ENCODE measurements at places on chromosomes 5 and 9.

DNA sequence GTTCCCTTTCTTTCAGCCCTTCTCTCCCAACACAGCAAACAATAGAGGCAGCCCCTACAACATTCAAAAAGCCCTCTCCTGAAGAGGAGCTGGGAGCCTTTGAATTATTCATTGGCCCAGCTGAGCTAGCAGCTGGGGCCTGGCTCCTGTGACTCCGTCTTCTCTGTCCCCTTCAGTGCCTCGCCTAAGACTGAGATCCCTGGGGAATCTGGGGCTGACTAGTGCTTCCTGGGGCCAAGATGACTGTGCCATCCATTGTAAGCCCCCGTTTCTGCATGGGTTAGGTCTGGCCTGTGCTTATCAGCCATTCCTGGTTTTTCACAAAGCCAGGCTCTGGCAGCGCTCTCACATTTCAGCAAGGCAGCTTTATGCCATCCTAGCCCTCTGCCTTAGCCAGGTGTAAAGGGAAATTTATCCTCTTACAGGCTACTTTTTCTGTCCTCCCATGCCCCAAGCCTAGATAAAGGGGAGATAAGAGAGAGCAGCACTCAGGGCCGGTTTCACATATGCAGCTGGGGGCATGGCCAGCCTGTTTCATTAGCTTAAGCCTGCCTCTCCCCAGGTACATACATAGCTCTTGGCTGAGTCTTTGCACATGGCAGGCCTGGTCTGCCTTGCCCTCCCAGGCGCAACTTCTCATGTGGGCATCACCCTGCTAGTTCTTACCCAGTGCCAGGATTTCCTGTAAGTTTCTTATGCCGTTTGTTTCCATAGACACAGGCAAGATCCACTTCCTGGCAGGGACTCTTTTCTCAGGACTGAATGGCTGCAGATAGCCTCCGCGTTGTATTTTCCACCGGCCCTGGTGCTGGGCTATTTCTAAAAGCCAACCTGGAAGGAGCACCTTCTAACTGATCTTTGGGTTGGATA, 15.8 kb downstream of the PTPA start:
- no peak for DNase-seq

DNA sequence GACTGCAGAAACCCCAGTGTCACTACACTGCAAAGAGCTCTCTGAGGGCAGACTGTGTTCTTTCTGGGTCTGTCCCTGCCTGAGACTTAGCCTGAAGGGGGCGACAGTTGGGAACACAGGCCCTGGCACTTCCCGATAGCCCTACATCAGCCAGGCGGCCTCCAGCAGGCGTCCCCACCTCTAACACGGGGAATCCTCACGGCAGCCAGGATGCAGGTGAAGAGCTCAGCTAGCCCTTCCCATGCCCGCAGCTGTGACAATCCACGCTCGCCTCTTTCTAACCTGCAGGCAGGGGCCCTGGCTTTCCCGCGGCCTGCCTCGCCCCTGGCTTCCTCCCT, 5.9 kb downstream of the MED22 start:
- no peak for DNase-seq

- DNase-seq, result no peak
These were observed 75.3 kb downstream of the HMGCR start for GRCh38 chr5:75412111-75412990.

DNA sequence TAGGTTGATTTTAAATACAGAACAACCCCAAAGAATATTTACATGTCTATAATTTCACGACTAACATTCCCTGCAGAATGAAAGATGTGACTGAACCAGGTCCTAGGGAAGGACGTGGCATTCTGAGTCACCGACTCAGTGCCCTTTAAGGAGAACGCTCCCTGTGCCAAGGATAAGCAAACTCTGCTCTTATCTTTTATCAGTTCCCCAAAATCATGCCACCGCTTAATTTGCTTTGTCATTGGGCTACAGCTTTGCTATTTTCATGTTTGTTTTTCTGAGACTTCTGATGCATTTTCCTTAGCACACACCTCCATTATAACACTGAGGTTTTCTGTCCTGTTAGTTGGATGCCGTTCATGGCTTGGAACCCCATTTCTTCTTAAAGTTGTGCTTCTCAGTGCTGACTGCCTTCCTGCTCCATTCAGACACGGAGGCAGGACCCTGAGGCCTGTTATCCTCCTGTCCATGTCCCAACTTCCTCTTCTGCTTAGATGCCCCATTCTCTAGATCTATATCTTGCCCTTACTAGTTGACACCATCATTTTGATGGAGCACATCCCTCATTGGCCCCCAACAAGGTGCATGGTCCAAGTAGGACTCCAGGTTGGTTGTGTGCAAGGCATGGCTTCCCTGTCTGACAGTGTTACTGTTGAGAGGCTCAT, 11.2 kb upstream of the SEMA4D start:
- DNase-seq, result no peak

DNA sequence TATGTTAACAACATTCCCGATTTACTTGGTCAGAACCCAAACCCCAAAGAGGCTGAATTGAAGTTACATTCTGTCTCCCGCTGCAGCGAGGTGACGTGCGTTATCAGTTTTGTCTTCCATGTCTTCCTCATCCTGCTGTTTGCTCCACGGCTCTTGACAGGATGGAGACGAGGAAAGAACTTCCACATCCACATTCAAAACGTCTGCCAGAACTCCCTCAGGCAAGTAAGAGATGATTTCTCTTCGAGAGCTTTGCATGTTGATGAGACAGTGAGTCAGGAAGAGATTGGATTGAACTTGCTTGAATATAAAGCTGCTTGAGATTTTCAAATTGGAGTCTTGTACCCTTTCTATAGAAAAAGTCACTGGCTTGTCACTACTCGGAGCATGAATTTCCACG, 242.6 kb downstream of the AUH start:
- DNase-seq, result no peak

DNA sequence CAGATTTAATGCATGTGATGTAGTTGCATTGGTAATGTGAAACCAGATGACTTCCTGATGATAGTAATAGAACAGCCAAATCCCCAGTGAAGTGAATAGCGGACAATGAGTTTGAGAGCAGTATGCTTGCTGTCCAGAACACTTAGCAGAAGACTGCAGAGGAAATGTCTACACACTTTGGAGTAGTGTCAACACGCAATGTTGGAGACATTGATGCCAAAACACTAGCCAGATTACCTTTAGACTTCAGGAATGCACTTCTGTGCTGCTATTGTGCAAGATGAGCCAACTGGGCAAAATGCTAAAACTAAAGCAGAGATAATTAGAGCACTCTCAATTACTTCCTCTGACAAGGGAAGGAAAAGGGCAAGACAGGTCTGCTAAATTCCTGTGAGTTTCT, 176.7 kb downstream of the PRDM9 start:
- no peak for DNase-seq

- DNase-seq, result no peak
These were observed 189.9 kb upstream of the VCAN start for GRCh38 chr5:83281658-83282057.

DNA sequence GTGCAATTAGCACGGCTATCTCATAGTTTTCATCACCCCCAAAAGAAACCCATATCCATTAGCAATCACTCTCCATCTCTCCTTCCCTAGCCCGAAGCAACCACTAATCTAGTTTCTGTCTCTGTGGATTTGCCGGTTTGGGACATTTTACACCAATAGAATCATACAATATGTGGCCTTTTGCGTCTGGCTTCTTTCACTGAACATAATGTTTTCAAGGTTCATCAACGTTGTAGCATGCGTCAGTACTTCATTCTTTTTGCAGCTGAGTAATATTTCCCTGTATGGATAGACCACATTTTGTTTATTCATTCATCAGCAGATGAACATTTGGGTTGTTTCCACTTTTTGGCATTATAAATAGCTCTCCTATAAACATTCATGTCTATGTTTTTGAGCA, 75.4 kb upstream of the TBC1D2 start:
- no peak for DNase-seq

GRCh38 chr5:105503950-105504349, 1941.4 kb upstream of the NUDT12 start:
- no peak for DNase-seq

- no peak for DNase-seq
These were observed 240.2 kb upstream of the ZNF608 start for GRCh38 chr5:124986667-124987066.

DNA sequence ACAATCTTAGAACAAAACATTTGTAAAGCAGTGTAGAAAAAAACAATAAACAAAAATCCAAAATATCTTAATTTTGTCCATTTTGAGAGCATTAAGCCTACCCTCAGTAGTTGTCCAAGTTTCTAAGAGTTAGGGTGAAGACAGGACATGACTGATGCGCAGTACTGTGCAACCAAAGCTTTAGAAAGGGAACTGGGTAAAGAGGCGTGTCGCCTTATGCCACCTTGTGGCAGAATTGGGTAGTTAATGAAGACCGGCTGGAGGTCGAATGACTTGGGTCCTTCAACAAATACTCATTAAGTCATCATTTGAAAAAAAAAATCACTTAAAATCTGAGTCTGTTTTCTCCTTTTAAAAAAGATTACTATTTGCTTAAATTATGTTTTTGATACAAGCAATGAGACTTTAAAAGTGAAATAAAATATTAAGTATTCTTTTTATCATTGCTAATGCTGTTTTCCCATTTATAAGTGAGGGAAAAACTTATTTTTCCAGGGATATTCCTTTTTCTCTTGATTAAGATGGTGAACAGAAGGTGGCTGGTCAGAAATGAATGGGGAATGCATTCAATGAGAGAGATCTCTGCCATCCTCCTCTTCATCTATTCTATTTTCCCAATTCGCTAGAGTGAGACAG, 3.5 kb upstream of the RNF20 start:
- peak; percentile 61 for DNase-seq

- DNase-seq, result peak; percentile 27
These were observed 256.0 kb downstream of the TMEM167A start for GRCh38 chr5:82820961-82821845.

- DNase-seq, result no peak
These were observed 10.2 kb upstream of the CEP72 start for GRCh38 chr5:601771-602465.

- no peak for DNase-seq
These were observed 19.1 kb upstream of the ARSI start for GRCh38 chr5:150321784-150322183.

GRCh38 chr9:93112116-93112863, 16.3 kb downstream of the CARD19 start:
- no peak for DNase-seq

- no peak for DNase-seq
These were observed 194.6 kb downstream of the CETN3 start for GRCh38 chr5:90214991-90215390.

GRCh38 chr5:141430332-141431113, at the start of gene PCDHGA12:
Gene PCDHGA12 (plus strand): TSS chr5:141430507. CDS start chr5:141430760, 253 bp downstream.
- DNase-seq, result peak; percentile 85

GRCh38 chr9:106846857-106847256, 16.1 kb upstream of the ZNF462 start:
- no peak for DNase-seq

GRCh38 chr9:83199240-83199639, 136.3 kb upstream of the RASEF start:
- DNase-seq, result no peak

- no peak for DNase-seq
These were observed 356.1 kb downstream of the SPOCK1 start for GRCh38 chr5:137142764-137143605.

DNA sequence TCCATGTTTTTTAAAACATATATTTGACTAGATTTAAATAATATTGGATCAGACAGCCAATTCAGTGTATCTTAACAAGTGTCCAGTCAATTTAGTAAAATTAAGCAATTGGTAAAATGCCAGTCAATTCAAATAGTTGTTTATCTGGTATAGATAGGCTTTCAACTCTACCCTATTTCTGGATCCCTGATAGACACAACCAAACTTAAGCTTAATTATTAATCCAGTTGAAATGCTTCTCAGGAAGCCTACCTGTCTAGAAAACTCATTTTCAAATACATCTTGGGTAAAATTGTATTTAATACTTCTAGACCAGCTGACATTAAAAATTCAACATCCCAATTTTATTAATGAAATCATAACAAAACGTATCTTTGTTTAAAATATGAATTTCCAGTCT, 710.8 kb upstream of the GRAMD2B start:
- DNase-seq, result no peak

DNA sequence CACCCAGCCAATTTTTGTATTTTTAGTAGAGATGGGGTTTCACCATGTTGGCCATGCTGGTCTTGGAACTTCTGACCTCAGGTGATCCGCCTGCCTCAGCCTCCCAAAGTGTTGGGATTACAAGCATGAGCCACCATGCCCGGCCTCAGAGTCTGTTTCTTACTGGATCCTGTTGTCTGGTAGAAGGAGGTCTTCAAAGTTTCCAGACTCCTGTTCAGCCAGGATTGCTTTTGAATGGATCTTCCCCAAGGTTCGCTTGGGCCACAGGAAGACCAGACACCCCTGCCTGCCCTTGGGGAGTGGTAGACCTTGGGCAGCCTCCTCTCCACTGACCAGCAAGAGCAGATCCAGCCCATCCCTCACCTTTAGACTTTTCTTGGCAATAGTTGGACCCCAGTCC, 7.6 kb upstream of the LCN2 start:
- no peak for DNase-seq

DNA sequence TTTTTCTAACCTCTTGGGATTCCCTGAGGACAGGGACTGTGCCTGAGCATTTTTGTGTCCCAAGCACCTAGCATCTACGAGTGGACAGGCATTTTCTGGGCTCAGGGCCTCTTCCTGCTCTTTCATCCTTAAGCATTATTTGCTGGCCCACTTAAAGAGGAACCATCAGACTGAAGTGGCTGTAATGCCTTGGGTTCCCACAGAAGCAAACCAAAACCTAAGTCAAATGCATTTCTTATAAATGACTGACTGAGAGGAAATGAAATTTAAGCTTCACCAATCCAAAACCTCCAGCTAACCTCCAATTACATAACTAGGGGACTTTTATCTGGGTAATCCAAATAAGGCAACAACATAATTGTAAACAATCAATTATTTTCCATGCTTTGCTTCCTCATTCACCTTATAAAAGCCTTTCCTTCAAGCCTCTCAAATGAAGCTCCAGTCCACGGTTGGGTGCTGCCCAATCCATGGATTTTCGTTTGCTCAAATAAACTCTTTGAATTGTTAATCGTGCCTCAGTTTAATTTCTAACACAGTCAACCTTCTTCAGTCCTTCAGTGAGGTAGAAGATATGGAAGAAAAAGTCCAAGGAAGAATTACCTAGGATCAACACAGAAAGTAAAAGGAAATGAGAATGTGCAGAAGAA, 25.3 kb upstream of the SLC31A2 start:
- no peak for DNase-seq

DNA sequence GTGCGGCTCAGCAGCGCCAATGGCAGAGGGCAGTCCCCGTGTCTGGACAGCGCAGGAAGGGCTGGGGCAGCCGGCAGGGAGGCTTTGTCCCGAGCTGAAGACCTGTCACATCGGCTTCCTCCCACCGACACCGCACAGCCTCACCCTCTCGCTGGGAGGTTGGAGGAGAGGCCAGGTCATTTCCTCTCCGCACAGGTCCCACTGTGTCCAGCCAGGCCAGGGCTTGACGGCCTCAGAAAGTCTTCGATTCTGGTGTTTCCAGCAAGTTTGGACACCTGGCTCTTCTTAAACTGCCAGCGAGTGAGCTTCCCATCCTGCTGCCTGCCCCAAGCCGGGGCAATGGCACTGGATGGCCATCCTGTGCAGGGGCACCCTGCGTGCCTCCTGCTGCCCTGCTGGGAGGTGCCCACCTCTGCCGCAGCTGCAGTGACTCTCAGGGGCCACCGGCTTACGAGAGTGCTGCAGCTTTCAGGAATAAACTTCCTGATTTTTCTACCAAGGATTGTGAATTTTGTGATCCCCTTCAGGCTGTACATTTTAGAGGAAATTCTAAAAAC, 33.9 kb downstream of the AHRR start:
- DNase-seq, result no peak
